GM23248 (cell line): ENCODE measurements at places on chromosomes 3 and 15. TPM values are rescaled to one million over a fixed set of nuclear protein-coding genes. Genes with fewer than 3 reads are reported as not detected.

The ANKRD34C gene
- not detected in 2 replicates for total RNA-seq

GRCh38 chr3:71107926-71108325 is 475.6 kb downstream of the FOXP1 start:
- DNase-seq: peak; percentile 71

DNA sequence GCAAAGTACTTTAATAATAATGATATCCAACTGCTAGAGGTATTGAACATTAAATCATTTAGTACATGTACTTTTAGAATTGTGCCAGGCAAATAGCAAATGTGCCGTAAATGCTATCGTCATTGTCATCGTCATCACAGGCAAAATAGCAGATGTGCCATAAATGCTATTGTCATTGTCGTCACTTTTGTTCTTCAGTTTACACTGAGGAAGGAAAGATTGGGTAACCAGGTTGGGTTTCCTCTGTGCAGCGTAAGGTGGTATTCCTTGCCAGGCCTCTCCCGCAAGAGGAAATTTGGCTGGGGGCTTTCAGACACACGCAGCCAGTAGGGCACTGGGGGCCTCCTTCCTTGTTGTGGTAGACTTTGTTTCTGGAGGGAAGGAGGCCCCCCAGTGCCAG is 26.4 kb downstream of the ABHD17C start:
- no peak for DNase-seq

- peak; percentile 11 for DNase-seq
Observed at GRCh38 chr15:59751552-59752413, 62.7 kb upstream of the BNIP2 start.

DNA sequence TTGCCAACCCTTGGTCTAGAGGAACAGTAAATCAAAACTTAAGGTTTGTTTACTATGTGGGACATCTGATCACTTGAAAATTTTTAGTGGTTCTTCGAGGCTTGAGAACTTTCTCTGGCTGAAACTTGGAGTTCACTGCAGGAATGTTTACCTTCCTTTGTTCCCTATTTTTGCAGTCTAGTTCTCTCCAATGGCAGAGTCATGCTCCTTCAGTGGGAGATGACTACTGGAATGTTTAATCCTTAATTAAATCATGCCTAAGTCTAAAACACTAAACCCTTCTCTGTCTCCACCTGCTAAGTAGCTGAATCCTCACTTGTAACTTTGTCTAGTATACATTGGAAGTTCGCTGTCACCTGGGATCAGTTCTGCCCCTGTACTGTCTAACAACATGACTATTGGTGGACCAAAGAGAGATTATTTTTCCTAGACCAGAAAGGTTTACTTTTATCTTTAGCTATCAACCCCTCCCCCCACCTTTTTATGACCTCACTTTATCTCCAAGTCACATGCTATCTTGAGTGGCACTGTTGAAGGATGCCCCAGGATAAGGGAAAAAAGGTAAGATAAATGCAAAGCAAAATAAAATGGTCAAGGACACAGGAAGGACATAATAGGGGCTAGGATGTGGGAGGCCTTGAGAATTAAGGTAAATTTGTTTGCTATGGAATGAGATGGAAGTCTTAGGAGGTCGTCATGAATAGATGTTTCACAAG is 1.2 kb upstream of the ZNF609 start:
- no peak for DNase-seq

- DNase-seq: peak; percentile 28
Observed at GRCh38 chr3:123344175-123344906, 104.5 kb downstream of the ADCY5 start.

- no peak for DNase-seq
Observed at GRCh38 chr3:112357930-112358780, 25.2 kb downstream of the CD200 start.

DNA sequence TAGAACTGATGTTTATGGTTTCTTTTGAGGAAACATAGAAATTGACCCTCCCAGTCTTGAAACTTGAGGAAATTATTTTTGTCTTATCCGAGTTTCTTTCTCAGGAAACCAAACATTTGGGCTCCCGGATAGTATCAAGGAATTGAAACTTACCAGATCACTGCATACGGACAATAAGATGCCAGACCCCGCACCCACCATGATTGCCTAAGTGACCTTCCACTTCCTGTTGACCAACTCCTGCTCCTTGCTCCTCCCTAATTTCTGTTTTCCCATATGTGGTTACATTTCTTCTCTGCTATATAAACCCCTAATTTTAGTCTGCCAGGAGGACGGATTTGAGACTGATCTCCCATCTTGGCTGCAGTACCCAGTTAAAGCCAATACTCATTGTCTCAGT is 118.4 kb upstream of the TPRG1 start:
- DNase-seq: no peak

The ZIC1 gene
- total RNA-seq: 18.2 and 25.5 TPM in 2 replicates
